ENCODE measurements at places on chromosomes 7 and 10.

GRCh38 chr7:142784716-142785115 lies 13.9 kb downstream of the PRSS2 start:
- no peak for DNase-seq

DNA sequence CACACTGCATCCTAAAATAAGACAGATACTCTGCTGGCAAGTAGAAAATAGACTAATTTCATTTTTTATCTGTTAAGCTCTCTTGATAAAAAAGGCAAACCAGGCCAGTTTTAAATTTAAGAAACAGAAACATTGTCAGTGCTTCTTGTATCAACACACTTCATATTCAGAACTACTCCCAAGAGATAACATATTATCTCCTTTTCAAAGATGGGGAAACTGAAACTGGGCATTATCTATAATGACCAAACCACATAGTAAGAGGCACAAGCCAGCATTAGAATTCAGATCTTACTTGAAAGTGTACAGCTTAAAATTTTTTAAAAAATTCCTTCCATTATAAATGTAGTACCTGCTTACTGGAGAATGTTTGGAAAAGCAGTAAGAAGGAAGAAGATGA lies 14.7 kb downstream of the SRI start:
- peak; percentile 66 for DNase-seq

- DNase-seq: no peak
These were observed 221.1 kb upstream of the AUTS2 start for GRCh38 chr7:69377191-69377590.

DNA sequence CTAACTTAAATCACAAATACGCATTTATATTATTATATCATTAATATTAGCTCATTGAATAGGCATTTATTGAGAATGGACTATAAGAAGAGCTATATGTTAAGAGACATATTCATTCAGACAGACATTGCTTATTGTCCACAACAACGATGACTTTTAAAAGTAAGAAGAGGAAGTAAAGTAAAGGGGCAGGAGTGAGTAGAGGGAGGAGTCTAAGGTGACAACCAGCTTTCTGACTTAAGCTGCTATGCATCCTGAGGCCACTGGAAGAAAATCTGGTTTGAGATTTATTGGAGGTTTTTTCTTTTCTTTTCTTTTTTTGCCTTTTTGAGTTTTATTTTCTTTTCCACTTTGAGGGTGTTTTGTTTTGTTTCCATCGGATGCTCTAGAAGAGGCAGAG lies 723.5 kb downstream of the GRM8 start:
- no peak for DNase-seq

DNA sequence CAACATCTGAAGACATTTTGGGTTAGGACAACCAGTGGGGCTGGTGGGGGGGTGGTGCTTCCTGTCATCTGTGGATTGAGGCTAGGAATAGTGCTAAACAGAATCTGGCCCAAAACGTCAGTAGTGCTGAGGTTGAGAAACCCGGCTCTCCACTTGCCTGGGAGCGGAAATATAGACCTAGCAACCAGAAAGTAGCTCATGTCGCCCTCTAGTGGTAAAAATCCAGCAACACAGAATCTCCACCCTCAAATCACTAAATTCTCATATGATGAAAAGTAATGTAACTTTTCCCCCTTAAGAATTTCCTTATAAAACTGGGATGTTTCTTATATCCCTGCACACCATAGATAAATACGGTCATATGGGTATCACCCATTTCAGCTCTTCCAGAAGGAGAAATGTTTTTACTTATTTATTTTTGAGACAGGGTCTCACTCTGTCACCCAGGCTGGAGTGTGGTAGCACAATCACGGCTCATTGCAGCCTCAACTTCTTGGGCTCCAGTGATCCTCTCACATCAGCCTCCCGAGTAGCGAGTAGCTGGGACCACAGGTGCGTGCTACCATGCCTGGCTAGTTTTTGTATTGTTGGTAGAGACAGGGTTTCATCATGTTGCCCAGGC lies 34.4 kb downstream of the ZC3HAV1 start:
- DNase-seq: peak; percentile 87

DNA sequence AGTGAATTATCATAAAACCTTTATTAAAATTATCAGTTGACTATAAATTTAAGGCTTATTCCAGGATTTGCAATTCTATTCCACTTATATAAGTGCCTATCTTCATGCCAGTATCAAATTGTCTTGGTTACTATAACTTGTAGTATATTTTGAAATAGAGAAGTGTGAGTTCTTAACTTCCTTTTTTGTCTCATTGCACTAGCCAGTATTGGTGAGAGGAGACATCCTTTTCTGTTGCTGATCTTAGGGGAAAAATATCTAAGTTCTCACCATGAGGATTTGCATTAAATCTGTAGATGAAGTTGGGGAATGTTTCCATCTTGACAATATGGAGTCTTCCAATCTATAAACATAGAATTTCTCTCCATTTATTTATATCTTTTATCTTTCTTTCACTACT lies 104.2 kb upstream of the MKI67 start:
- no peak for DNase-seq

DNA sequence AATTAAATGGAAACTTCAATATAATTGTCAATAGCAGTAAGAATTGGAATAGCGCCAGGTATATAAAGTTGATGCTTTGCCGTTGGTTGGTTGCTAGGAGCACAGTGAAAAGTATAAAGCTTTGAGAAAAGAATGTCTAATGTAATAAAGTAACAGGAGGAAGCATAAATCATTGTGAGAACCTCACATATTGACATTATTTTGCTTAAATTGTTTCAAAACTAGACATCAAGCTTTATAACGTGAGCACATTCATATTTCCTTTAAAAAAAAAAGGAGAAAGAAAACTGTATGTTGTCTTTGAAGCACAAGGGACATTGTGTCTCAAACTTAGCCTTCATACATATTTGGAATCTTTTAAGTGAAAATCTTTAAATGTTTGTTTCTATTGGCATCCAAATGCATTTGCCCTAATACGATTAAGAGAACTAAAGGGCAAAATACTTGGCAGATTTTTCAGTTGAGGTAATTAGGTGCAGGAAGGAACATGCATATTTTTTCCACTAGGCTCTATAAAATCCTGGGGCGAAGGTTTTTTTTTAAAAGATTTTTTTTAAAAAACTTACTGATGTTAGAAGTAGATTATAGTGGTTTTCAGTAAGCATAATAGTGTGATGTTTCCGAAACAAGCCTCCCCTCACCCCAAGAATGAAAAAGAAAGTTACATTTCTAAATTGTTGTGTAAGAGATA lies 92.4 kb downstream of the ARID5B start:
- no peak for DNase-seq

DNA sequence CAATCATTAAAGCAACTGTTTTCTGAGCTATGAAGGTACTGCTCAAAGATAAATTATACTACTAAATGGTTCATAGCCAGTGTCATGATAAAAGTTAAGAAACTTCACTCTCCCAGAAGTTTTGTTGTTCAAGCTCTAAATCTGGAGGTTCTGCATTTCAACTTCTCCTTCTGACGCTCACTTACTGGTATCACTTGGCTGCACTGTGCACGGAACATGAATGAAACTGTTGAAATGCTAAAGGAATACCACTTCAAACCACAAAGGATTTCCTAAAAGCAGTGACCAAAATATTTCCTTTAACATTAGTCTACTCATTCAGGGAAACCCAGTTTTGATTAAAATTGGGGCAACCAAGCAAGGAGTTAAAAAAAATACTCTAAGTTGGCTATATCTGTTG lies 93.6 kb downstream of the UBE2H start:
- DNase-seq: no peak

- DNase-seq: no peak
These were observed 21.5 kb upstream of the SMKR1 start for GRCh38 chr7:129480674-129481363.

GRCh38 chr10:92734301-92734700 lies 44.5 kb downstream of the HHEX start:
- peak; percentile 22 for DNase-seq

- DNase-seq: no peak
These were observed 100.6 kb upstream of the ELMO1 start for GRCh38 chr7:37549076-37549931.

GRCh38 chr7:155166673-155167370 lies 96.7 kb downstream of the HTR5A start:
- no peak for DNase-seq

DNA sequence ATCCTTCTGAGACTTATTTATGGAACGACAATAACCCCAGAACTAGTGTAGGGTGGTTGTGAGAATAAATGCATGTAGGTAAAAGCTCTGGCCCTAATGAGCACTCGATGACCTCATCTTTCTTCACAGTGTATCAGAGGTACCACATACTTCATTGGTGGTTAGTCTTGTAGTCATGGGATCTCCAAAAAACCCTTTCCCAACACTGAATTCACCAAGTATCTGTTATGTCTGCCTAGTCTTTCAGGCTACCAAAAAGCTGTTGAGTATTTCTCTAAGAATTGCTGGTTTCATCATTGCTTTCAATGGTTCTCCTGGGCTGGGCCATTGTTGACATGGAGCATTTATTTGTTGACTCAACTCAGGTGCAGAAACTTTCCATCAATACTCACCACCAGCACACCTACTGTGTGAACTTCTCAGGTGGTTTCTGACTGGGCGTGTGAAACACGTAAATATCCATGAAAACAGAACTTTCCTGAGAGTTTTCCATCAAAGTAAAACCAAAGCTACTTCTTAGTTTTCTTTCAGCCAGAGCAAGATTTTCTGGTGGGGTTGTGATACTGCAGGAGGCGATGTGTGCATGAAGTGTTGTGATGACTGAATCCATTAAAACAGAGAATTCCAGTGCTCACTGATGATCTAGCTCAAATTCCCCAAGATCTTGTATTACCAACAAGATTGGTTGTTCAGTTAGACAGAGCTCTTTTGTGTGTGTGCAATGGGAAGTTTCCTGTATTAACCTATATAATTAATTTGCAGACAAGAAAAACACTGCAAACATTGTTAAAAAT lies 51.4 kb upstream of the SLC35B4 start:
- DNase-seq: no peak

- DNase-seq: no peak
These were observed 143.2 kb upstream of the RET start for GRCh38 chr10:42933448-42934340.

DNA sequence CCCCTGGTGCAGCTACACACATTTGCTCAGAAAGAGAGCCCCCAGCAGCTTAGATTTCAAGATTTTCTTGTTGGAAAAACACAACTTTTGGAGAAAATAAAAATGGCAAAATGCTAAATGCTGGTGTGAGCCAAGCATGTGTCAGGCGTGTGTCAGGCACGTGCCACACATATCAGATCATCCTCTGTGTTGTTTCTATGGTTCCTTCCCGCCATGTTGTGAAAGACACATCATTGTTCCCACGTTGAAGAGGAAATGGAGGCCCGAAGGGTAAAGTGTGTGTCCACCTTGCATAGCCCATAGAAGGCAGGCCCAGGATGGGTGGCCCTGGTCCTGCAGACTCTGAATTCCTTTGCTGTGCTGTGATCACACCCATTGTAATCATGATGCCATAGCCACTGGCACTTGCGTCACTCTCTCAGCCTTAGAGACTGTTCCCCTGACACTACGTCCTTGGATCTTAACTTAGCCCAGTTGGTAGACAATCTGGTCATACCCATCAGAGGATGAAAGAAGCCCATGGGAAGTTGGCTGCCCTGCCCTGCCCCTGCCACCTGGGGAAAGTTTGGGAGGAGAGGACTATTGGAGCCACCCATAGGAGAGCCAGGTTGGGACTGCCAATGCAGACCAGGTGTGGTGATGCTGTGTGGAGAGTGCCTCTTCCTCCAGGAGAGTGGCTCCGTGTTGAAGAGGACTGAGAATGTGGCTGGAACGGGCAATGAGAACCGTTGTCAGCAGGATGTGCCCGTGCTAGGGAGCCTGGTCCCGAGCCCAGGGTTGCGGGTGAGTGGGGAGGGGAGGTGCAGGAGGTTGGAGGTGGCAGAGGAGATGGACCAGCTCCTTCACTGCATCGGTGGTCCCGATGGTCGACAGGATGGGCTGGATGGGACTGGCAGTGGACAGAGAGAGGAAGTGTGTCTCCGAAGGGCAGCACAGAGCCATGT lies 65.6 kb upstream of the IGFBP3 start:
- no peak for DNase-seq

DNA sequence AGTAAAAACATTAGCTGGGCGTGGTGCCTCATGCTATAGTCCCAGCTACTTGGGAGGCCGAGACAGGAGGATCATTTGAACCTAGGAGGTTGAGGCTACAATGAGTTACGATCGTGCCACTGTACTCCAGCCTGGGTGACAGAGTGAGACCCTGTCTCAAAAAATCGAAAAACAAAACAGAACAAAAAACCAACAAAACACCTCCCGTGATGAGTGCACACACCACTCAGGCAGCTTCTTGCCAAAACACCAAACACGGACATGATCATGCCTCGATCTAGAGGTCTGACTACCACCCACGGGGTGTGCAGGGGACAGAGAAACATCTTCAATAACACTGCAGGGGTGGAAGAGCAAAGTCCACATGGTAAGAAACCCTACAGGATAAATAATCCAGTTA lies 44.4 kb downstream of the AMZ1 start:
- no peak for DNase-seq
